Central memory CD4-positive, alpha-beta T cell (primary cell): ENCODE measurements at places on chromosomes 16 and 17.
A peak's percentile ranks its signal among the peaks of the same experiment; 100 is the strongest.

- DNase-seq: no peak
Observed at GRCh38 chr16:77014441-77014840, 176.5 kb upstream of the MON1B start.

- DNase-seq: no peak
Observed at GRCh38 chr17:80702315-80703141, 157.9 kb downstream of the RPTOR start.

DNA sequence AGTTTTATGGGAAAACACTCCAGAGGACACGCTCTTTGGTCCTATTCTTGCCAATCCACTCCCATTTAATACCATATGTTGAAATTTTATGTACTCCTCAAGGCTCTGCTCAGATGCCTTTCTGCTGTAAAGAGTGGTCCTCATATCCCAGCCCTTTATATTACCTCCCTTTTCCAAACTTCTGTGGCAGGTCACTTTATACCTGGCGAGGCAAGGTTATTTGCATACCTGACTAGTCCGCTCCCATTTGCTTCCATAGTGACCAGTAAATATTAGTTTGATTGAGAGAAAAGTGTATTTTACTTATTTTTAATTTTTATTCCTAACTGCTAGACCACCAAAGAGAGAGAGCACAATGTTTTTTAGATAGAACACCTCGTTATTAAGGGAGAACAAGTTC is 17.3 kb downstream of the KRT12 start:
- DNase-seq: no peak

DNA sequence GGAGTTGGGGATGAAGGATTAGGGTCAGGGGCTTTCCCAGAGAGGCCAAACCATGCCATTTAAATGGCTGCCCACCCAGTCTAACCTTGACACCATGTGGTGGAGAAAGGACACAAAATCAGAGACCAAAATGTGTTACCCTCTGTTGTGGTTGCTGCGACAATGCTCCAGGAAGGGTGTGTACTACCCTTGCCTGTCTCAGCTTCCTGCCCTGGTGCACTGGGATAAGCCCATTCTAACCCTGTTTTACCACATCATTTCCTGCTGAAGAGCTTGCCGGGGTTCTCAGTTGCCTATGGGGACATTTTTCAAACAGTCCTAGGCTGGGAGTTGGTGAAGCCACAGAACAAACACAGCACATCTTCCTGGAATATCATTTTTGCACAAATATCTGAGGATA is 4.9 kb downstream of the OR4D1 start:
- peak; percentile 88 for DNase-seq

GRCh38 chr17:6240601-6241000 is 170.4 kb downstream of the WSCD1 start:
- DNase-seq: no peak

- no peak for DNase-seq
Observed at GRCh38 chr16:66287926-66288325, 78.6 kb upstream of the CDH5 start.

DNA sequence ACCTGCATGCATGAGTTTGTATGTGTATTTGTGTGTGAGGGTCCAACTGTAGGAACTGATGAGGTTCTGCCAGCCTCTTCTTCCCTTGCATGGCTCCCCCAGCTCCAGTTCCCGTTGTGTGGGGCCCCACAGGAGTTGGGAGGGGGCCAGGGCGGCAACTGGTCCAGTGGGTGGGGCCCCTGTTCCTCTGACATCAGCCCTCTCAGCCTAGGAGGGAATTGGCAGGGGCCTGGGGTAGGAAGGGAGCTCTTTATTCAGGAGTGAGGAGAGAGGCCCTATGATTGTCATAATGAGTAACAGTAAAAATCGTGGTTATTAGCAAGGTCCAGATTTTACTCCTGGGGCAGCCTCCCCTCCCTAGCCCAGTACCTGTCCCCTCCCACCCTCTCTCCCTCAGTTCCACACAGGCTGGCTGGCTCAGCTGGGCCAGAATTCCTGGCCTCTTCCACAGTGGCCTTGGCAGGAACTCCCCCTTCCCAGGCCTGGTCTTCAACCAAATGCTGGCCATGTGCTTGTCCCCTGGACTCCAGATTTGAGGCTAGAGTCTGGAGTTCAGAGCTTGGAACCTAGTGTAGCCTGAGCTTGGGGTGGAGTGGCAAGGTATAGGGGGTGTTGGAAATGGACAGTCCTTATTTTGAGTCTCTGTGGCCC is 18.9 kb downstream of the RARA start:
- no peak for DNase-seq

GRCh38 chr17:44146375-44147346 is 4.9 kb downstream of the HROB start:
- DNase-seq: no peak

- no peak for DNase-seq
Observed at GRCh38 chr17:60079401-60080243, 901 bp upstream of the HEATR6 start.

- no peak for DNase-seq
Observed at GRCh38 chr17:11296994-11297393, 56.0 kb downstream of the SHISA6 start.

DNA sequence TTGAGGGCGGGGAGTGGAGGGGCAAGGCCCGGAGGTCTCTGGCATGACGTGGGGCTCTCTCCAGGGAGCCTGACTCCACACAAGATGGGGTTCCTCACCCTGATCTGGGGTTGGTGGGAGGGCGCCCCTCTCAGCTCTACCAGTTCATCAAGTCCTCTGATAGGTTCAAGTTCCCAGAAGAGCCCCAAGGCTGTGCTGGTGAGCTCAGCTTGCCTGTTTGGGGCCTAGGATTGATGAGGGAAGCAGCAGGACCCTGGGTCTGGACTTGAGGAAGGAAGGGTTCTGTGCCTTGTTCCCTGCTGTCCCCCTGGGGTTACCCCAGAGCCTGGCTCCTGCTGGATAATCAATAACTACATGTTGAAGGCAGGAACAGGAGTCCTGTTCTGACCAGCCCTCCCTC is 3.5 kb downstream of the MGAT5B start:
- DNase-seq: no peak

DNA sequence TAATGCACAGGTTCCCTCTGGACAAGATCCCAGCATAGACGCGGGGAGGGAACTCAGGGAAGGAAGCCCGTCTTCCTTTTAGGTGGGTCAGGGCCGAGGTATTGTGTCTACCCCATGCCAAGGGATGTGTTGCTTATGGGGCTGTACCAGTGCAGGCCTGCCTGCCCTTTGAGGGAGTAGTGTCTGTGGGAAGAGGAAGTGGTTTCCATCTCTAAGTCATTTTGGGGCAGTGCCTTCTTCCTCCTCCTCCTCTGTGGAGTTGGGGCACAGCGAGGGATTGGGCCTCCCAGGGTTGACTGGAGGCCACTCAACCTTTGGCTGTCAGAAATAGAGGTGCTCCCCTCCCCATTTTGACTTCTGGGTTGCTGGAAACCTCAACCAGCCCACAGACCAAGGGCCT is 26.5 kb downstream of the GJD3 start:
- no peak for DNase-seq

DNA sequence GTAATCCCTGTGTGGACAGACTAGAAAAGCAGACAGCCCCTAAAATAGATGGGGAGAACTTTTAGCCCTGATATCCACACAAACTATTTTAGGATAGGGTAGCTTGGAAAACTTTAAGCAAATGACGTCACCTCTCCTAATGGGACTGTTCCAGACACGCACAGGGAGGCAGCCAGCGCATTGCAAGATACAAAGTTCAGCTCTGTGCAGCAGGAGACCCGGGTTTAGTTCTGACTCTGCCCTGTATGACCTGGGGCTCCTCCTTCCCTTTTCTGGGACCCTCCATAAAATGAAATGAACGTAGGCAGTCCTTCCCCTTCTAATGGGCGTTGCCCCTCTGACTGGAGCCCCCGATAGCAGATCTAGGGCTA is 6.3 kb downstream of the ZNF689 start:
- DNase-seq: no peak

- no peak for DNase-seq
Observed at GRCh38 chr16:23859713-23860269, 24.0 kb downstream of the PRKCB start.

DNA sequence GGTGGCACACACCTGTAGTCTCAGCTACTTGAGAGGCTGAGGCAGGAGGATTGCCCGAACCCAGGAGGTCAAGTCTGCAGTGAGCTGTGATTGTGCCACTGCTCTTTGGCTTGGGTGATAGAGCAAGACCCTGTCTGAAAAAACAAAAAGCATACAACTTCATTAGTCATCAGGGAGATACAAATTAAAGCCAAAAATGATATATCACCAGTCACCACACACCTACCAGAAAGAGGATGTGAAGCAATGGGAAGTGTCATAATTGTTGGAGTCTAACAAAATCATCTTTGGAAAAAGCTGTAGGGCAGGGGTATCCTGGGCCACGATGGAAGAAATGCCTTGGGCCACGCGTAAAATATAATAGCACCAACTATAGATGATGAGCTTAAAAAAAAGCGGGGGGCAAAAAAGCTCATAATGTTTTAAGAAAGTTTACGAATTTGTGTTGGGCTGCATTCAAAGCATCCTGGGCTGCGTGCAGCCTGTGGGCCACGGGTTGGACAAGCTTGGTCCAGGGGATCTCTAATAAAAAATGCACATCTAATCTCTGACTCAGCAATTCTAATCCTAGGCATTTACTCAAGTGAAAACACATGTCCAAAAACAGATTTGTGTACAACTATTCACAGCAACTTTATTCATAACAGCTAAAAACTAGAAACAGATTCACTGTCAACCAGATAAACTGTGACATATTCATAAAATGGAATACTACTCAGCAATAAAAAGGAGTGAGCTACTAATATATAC is 65.9 kb downstream of the HIC1 start:
- no peak for DNase-seq

- no peak for DNase-seq
Observed at GRCh38 chr17:7862692-7863437, 5.1 kb downstream of the CYB5D1 start.

- DNase-seq: no peak
Observed at GRCh38 chr16:27330542-27330941, 16.8 kb downstream of the IL4R start.

DNA sequence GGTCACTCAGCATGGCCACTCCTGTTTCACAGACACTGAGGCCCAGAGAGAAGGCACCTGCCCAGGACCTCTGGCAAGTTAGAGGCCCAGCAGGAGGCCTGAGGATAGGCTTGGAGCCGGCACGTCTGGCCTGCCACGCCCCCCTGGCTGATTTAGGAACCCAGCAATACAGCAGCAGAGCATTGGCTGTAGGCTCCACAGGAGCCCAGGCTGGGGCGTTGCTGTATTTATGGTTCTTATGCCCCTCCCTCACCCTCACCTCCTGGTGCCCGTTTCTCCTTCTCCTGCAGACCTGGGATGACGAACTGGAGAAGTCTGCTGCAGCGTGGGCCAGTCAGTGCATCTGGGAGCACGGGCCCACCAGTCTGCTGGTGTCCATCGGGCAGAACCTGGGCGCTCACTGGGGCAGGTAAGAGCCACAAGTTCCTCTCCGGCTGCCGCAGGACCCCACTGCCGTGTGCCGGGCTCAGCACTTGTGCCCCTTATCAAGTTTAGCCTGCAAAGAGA is 25.8 kb downstream of the CRISPLD2 start:
- no peak for DNase-seq

DNA sequence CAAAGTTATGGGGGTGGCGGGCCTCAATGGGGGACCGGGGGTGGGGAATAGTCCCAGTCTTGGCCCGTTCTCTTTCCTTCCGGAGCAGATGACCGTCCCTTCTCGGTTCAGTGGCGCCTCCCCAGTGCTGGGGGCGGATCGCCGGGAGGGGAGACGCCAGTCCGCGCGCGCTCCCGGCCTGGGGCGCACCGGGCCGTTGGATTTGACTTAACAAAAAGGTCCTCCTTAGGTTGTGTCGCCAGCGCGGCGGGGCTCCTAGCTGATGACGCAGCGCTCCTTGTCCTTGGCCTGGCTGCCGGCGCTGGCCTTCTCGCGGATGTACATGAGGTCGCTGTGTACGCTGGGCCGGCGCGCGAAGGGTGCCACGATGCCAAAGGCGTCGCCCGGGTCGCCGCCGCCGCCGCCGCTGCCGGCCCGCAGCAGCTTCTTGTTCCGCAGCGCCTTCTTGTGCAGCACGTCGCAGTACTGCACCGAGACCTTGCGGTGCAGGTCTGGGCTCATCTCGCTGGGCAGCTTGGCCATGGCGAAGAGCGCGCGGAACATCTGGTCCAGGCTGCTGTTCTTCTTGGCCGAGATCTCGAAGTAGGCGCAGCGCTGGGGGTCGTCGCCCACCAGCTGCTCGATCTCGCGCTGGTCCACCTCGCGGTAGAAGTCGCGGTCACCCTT is 1.2 kb downstream of the RASD1 start:
- peak; percentile 4 for DNase-seq

- DNase-seq: no peak
Observed at GRCh38 chr17:7380855-7381683, at the start of gene TNK1. TNK1 (plus strand) TSS chr17:7381089; CDS start chr17:7382927, 1,838 bp downstream.

DNA sequence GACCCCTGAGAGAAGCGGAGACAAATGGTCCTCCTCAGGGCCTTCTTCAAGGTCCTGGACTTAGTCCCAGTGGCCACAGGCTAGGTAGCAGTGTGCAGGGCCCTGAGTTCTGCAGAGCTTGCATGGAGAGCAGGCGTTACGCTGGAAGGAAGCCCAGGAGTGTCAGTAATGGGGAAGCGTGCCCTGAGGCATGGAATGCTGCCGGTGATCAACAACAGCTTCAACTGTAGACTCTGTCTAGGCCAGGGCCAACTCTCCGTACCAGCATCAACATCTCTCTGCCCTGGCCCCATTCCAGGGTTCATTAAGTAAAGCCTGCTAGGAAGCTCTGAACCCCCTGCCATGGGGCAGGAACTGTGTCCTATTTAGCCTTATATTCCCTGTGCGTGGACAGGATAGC is 568 bp upstream of the TNK1 start:
- no peak for DNase-seq

DNA sequence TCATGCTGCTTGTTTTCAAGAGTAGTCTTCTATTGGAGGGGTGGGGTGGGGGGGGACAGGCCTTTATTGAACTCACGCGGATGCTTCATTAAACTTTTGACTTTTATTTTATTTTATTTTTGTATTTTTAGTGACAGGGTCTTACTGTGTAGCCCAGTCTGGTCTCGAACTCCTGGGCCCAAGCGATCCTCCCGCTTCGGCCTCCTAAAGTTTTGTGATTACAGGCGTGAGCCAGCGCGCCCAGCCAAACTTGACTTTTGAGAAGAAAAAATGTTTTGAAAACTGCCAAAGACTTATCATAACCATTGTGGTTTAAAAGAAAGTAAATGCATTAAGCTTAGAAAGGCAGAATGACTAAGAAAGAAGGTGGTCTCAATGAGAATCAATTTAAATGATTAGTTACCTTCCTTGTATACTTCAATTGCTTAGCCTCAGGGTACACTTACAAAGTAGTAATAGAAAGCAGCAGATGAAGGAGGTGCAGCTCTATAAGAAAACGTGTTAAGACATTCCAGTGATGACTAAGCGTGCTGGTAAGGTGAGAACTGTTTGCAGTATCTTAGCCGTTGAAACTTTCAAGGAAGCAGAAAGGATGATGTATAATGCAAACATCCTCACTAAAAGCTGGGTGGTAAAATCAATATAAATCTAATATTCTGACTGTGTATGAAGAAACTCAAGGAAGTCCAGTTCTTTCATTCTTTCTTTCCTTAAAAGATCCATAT is 1.2 kb downstream of the AP2B1 start:
- DNase-seq: no peak

DNA sequence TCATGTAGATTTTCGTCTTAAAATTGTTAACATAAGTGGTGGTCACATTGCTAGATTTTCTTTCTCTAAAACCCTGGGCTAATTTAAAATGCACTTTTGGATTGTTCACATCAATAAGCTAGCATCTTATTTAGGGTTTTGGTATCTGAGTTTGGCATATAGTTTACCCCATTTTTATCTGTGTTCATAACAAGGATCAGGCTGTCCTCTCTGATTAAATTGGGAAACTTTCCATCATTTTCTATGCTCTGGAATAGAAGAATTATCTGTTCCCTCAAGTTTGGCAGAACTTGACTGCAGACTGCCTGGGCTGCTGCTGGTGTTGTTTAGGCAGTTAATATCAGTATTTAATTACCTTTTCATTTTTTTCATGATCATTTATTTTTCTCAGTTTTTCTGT is 1.8 kb downstream of the SPECC1 start:
- DNase-seq: no peak
